ENCODE measurements at places on chromosomes 6 and 20.

DNA sequence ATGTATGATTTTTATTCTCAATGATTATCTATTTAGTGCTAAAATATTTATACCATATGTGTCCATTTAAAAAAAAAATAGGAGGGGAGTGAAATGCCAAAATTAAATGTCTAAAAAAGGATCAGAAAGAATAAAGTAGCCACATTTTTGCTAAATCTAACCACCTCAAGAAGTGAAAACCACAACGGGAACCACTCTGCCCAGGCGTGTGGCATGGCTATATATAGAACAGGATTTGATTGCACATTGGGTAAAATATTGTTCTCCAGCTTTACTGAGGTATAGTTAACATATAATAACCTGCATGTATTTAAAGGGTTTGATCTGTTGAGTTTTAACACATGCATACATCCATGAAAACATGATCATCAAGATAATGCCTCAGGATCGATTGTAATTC, 19.0 kb upstream of the AFDN start:
- no peak for DNase-seq

DNA sequence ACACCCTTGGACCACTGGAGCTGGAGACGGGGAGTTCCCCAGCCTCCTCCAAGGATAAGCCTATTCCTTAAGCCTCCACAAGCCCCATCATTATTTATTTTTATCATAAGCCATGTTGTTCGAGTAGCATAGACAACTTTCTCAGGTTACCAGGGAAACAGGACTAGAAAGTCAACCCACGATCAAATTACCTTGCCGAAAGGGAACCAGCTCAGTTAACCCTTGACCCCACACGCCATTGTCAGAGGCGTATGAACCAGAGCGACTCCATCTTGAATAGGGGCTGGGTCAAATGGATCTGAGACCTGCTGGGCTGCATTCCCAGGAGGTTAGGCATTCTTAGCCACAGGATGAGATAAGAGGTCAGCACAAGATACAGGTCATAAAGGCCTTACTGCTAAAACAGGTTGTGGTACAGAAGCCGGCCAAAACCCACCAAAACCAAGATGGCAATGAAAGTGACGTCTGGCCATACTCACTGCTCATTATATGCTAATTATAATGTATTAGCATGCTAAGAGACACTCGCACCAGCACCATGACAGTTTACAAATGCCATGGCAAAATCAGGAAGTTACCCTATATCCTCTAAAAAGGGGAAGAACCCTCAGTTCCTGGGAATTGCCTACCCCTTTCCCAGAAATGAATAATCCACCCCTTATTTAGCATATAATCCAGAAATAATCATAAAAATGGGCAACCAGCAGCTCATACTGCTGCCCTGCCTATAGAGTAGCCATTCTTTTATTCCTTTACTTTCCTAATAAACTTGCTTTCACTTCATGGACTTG, 22.4 kb downstream of the SYNJ2 start:
- DNase-seq = no peak

GRCh38 chr20:37871751-37872150, 31.2 kb upstream of the VSTM2L start:
- DNase-seq = no peak

DNA sequence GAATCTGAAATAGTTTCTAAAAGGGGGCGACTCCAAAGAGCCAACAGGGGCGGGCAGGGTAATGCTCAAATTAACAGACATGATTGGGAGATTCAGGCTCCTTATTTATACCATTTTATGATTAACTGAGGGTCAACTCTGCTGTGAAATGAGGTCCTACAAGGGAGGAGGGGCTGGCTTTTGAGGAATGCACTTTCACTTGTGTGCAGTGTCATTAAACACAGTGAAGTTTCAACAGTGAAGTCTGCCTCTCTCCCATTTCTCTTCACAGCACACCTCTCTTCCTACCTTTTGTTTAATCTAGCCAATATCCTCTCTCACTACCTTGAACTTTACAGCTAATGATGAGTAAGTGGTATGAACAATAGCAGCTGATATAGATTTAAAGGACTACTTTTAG, 557.3 kb upstream of the CITED2 start:
- DNase-seq = no peak

DNA sequence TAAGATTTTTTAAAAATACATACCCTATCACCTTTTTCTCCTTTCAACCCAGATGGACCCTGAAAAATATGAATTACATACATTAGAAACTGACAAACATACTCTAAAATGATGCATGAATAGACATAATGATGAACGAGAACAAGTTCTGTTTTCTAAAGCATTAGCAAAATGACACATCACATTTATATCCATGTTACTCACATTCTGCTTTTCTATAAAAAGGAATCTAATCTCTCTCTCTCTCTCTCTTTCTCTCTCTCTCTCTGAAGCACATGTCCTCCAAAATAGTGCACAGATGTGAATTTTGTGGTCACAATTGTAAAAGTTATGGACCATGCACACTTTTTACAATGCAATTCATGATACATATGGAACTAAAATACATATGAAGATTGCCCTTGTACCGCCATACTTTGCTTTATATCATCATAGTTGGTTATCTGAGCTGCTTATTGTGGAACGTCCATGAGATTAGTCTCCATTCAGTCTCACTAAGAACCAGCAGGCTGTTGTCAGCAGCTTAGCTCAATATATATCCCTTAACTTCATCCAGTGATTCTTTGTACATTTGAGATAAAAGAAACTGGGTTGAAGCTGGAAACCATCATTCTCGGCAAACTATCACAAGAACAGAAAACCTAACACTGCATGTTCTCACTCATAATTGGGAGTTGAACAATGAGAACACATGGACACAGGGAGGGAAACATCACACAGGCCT, 114.2 kb downstream of the COL12A1 start:
- DNase-seq = no peak
